ENCODE measurements at places on chromosomes 11 and 22.

GRCh38 chr11:78365381-78365792, 52.2 kb downstream of the GAB2 start:
- peak; percentile 73 for DNase-seq

DNA sequence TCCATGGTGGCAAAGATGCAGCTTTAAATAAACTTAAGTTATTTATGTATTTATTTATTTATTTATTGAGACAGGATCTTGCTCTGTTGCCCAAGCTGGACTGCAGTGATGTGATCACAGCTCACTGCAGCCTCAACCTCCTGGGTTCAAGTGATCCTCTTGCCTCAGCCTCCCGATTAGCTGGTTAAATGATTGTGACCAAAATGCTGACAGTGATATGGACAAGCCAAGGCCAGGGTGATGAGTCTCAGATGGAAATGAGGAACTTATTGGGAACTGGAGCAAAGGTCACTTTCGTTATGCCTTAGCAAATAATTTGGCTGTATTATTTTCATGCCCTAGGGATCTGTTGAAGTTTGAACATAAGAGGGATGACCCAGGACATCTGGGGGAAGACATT, 9.3 kb upstream of the LRP5 start:
- no peak for DNase-seq

GRCh38 chr11:5938603-5938965, 3.5 kb upstream of the OR56A3 start:
- no peak for DNase-seq

- DNase-seq = no peak
Observed at GRCh38 chr11:24755260-24755839, 258.5 kb downstream of the LUZP2 start.

DNA sequence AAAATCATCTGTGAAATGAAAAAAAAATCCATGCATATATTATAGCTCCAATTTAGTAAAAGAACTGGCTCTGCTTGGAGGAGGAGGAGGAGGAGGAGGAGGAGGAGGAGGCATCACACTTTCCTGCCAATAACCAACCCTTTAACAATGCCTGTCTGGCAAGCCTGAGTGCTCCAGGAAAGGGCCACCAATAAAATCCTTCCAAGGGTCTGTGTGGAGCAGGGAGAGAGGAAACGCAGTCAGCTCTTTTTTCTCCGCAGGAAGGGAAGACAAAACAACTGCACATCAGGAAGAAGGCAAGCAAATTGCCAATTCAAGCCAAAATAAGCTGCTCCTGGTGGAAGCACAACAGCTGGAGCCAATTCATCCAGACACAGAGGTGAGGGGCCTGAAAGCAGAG, 139.0 kb downstream of the KCNC1 start:
- DNase-seq = no peak

- DNase-seq = peak; percentile 87
Observed at GRCh38 chr11:12377824-12378593, 638 bp downstream of the PARVA start.

DNA sequence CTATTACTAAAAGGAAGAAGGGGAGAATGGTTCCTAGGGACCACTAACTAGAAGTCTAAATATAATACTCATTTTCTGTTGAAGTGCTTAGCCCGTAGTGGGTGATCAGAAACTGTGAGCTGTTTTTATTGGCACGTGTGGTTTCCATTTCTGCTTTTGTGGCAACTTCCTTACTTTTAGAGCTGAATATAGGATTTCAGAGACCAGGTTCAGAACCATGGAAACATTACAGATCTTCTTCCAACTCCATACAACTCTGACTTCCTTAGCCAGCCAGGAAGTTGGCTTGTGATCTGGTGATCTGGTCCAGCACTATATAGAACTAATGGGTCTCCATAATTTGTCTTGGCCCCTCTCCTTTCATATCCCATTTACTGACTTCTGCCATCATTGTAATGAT, 2.6 kb upstream of the ME3 start:
- no peak for DNase-seq

GRCh38 chr11:11043721-11044120, 185.9 kb upstream of the ZBED5 start:
- DNase-seq = no peak

DNA sequence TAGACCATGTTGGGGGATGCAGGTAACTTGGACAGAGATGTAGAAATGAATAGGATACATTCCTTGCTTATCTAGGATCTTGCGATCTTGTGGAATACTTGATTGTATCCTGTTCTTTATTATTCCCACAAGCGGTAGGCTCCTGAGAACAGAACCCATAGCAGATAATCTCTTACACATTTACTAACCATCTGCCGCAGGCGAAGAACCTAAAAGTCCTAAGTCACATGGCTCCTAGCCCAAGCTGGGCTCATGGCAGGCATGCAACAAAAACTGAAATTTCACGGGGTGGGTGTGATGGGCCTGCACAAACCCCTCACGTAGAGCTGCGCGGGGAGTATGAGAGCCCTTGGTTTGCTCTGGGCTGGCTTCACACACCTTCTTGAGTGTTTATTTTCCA, 177.4 kb upstream of the NECTIN1 start:
- no peak for DNase-seq

DNA sequence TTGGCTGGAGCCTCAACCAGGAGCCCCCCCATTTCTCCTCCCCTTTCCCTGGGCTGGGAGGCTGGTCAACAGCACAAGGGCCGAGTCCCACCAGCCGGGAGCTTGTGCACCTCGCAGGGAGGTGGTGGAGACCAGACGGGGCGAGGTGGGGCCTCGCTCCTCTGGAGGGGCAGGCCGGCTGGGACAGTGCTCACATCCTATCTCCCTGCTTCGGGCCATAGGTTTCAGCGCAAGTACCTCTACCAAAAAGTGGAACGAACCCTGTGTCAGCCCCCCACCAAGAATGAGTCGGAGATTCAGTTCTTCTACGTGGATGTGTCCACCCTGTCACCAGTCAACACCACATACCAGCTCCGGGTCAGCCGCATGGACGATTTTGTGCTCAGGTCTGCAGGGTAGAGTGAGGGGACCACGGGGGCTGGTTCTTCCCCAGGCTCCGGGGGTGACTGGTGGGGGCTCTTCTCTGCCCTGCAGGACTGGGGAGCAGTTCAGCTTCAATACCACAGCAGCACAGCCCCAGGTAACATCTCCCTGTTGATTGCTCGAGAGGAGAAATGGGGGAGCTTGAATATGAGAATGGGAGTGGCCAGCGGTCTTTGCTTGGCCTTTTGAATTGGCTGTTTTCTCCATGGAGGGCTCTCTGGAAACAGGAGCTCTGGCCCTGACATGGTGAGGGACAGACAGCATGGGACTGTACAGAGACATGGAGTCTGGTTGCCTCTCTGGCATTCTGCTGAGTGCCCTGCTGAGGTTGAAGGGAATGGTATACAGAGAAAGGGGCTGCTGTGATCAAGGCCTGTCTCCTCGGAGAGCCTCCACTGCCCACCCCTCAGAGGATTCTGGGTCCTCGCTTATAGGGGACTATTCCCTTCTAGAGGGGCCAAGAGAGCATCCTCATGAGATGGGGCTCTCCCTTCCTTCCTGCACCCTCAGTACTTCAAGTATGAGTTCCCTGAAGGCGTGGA, 3.3 kb downstream of the SIDT2 start:
- DNase-seq = no peak
